ENCODE measurements at places on chromosomes 16 and 17.

DNA sequence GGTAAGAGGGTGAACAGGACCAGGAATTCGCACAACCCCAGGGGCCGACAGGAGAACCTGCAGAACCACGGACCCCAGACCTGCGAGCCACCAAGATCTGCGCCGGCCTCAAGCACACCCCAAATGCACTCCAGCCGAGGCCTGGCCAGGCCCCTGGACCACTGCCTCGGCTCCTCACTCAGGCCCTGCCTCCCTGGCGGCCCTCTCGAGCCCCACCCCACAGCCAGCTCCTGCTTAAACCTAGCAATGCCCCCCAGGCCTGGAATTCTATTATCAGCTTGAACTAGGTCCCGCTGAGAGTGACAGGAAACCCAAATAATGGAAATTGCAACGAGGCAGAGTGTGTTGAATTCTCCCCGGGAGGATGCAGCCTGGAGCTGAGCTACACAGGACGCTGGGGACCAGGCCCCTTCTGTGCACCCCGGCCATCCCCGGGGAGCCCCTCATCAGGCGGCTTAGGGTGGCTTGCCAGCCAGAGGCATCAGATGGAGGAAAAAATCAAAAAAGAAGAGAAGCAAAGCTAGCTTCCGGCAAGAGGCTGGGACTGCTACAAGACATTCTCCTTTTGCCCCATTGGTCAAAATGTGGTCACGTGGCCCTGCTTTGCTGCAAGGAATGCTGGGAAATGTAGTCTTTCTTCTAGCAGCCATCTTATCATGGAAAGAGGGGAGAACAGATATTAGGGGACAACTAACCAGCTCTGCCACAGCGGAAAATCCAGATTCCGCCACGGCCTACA, 2.4 kb upstream of the ENPP7 start:
- DNase-seq, result peak; percentile 67

DNA sequence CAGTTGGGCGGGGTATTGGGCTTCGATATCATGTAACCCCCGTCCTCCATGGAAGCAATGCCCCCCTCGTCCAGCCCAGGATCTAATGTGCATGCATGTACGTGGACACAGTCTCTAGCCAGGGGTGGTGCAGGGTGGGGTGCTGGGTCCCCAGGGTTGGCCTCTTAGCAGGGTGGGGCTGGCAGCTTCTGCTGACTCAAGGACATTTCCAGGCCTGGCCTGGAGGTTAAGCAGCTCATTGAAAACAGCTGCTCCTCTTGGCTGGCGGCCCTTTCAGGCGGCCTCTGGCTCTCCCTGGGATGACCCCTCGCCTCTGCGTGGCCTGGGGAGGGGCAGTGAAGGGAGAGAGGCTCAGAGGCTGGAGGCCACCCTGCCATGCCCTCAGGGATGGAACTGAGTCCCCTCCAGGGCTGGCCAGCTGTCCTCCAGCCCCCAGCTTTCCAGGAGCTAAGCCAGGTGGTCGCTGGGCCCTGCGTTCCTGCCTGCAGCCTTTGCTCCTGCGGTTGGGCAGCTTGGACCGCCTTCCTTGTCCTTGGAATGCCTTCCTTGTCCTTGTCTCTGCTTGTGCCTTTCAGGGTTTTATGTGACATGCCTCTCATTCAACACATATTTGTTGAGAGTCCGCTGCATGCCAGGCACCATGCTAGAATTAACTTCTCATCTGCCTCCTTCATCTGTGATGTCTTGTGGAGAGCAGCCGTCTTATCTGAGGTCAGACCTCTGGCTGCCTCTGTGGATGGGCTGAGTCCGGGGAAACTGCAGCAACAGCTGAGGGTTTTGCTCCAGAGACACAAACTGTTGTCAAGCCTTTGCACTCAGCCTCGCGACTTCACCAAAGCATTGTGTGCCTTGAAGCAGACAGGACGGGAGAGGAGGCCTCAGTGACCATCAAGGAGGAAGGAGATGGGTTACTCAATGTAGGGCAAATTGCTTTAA, 26.6 kb downstream of the MRC2 start:
- DNase-seq, result no peak

DNA sequence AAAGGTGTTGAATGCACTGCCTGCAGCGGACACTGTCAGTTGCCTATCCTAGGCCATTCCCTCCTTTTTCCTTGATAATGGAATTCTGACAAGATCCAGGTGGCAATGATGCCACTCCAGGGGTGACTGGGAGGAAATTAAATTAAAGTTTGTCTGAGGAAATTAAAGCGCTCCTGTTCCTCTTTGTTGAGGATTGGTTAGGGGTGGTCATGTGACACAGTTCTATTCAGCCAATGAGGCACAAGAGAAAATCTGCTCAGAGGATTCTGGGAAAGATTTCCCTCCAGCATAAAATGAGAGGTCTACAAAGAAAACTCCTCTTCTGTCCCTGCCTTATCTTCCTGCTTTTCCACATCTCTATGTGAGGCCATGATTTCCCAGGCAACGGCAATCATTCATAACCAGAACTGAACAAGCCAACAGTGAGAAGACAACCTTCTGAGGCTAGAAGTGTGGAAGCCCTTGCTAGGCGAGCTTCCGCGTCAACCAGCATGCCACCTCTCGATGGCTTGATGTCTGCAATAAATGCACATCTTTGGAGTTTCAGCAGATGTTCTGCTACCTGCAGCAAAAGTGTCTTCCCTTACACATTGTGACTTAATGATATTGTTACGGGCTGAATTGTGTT, 5.6 kb upstream of the BCO1 start:
- no peak for DNase-seq

- no peak for DNase-seq
These were observed 5.2 kb downstream of the CCDC102A start for GRCh38 chr16:57531253-57531575.

DNA sequence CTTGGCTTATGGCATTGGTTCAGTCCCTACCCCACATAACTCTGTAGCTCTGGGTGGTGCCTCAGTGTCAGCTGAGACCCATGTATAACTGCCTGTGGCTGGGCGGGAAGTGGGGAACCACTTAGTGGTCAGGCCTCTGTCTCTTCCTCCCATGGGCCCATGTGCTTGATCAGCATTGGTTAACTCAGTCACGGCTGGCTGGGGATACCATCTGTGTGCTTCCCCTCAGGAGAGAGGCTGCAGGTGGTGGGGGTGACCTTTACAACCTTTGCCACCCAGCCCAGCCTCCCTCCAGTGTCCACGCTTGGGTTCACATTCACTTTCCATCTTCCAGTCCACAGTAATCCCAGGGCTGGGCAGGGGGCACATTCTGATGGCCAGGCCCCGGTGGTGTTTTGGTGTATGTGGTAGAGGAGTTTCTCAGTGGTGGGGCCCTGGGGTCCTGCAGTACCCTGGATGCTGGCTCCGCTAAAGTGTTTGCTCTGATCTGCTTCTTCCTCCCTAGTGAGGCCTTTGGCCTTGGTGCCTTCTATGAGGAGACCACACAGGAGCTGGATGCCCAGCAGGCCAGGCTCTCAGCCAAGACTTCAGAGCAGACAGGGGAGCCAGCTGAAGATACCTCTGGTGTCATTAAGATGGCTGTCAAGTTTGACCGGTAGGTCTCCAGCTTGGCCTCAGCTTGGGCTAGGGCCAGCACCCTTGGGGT, 10.2 kb upstream of the NFATC3 start:
- DNase-seq, result peak; percentile 53

- DNase-seq, result no peak
These were observed 48.7 kb downstream of the CPPED1 start for GRCh38 chr16:12754824-12755543.

DNA sequence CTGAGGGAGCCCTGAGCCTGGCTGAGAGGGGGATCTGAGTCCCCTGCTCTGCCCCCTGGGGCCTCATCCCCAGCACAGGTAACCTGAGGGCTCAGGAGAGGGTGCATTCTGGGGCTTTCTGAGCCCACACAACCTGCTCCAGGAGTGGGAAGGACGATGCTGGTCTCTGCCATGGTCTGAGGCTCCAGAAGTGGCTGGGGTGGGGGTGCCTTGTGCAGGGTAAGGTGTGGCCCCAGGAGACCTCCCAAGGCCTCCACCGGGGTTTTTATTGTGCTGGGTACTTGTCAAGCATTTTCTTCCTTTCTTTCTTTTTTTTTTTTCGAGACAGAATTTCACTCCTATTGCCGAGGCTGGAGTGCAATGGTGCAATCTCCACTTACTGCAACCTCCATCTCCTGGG, 300 bp downstream of the CTRB1 start:
- no peak for DNase-seq

- no peak for DNase-seq
These were observed 4.8 kb upstream of the MEAK7 start for GRCh38 chr16:84509032-84509950.

- DNase-seq, result no peak
These were observed 6.0 kb upstream of the CHD3 start for GRCh38 chr17:7882629-7883028.

- no peak for DNase-seq
These were observed 3.4 kb upstream of the NLRC5 start for GRCh38 chr16:56985962-56986360.

DNA sequence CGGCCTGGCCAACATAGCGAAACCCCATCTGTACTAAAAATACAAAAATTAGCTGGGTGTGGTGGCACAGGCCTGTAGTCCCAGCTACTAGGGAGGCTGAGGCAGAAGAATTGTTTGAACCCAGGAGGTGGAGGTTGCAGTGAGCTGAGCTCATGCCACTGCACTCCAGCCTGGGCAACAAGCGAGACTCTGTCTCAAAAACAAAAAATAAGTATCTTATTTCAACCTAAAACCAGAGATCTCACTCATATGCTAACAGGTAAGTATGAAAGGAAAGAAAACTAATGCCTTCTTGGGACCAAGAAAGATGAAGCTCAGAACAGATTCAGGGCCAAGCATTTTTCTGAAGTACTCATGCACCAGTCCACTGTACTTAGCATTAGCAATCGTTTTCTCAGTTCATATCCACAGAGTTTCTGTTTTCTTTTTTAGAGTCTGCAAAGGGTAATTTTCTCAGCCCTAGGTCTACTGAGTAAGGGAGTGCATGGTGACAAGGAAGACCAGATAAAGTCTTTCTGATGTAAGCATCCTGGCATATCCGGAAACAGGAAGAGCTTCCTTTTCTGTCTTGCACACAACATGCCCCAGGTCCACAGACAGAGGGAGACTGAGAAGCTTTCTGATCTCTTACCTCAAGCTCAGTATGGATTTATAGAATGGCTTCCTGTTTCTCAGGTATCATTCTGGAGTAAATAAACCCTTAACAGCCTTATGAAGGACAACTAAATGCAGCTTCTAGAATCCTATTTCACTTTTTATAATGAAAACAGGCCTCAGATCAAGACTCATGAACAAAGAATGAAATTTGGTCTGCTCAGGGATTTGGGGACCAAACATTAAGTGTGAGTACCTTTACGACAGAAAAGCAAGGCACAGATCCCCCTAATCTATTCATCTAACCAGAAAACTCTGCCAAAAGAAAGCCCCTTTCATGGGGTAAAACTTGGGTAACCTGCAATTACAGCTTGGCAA, 38.7 kb upstream of the FOXJ1 start:
- DNase-seq, result no peak

DNA sequence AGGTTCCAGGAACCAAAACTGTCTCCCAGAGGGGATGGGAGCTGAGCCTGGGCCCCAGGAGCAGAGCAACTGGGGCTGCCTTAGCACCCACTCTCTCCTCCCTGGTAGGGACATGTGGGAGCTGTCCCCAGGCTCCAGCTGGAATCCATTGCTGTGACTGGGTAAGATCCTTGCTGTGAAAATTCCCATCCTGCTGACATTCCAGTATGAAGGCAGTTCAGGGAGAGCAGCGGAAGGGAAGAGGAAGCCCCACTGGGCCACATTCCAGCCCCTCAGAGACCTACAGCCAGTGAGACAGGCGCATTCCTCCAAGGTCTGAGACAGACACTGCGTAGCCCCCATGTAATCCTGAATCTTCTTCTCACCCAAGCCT, 24.2 kb downstream of the MYO18A start:
- DNase-seq, result no peak

- no peak for DNase-seq
These were observed 54.7 kb downstream of the ZZEF1 start for GRCh38 chr17:4087911-4088693.

- DNase-seq, result no peak
These were observed 1.2 kb downstream of the ZACN start for GRCh38 chr17:76079956-76080767.

DNA sequence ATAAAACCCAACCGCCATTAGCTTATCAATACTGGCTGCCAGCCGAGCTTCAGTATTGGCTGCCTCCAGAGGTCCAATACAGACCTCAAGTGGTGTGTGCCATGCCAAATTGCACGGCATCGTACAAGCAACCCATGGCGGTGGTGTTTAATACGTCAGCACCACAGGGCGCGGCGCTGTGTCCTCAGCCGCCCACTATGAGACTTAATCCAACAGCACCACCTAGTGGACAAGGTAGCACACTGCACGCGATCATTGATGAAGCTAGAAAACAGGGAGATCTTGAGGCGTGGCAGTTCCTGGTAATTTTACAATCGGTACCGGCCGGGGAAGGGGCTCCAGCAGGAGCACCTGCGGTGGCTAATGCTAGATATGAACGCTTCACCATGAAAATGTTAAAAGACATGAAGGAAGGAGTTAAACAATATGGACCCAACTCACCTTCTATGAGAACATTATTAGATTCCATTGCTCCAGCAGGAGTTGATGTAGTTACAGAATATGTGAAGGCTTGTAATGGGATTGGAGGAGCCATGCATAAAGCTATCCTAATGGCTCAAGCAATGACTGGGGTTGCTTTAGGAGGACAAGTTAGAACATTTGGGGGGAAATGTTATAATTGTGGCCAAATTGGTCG, 15.4 kb downstream of the FLYWCH1 start:
- DNase-seq, result peak; percentile 78

DNA sequence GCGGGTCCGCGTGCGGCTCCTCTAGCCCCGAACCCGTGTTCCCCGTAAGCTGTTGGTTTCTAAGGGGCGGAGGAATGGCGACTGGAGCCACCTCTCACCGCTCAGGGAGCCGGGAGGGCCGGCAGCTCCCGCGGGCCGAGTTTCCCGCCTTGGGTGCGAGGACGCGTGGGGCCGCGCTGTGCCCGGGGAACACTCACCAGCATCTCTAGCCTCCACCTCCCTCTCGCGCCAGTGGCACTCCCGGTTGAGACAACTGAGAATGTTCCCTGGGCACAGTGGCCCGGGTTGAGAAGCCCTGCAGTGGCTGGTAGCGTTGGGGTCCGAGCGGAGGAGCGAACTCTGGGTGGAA, 560 bp downstream of the TELO2 start:
- no peak for DNase-seq

- DNase-seq, result no peak
These were observed 15.4 kb downstream of the ZFPM1 start for GRCh38 chr16:88468275-88469129.

- DNase-seq, result no peak
These were observed 269.5 kb downstream of the MAF start for GRCh38 chr16:79331066-79331465.

DNA sequence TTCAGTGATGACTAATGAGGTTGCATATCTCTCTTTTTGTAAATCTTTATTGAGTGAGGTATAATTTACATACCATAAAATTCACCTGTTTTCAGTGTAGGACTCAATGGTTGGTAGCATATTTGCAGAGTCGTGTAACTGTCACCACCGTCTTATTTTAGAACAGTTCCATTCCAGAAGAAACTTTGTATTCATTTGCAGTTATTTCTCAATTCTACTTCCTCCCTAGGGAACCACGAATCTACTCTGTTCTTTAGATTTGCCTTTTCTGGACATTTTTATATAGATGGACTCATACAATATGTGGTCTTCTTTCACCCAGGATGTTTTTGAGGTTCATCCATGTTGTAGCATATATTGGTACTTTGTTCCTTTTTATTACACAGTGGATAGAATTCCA, 3.7 kb downstream of the FTO start:
- DNase-seq, result no peak

- no peak for DNase-seq
These were observed 210.1 kb upstream of the HS3ST4 start for GRCh38 chr16:25481636-25482035.

Data from stimulated activated CD8-positive, alpha-beta memory T cell treated with anti-CD3 and anti-CD28 coated beads, Interleukin-4, amount 100 ng/mL, for 1 hour (primary cell).